ENCODE measurements at places on chromosomes 4 and X. TPM values are rescaled to one million over a fixed set of nuclear protein-coding genes. Genes with fewer than 3 reads are reported as not detected.

DNA sequence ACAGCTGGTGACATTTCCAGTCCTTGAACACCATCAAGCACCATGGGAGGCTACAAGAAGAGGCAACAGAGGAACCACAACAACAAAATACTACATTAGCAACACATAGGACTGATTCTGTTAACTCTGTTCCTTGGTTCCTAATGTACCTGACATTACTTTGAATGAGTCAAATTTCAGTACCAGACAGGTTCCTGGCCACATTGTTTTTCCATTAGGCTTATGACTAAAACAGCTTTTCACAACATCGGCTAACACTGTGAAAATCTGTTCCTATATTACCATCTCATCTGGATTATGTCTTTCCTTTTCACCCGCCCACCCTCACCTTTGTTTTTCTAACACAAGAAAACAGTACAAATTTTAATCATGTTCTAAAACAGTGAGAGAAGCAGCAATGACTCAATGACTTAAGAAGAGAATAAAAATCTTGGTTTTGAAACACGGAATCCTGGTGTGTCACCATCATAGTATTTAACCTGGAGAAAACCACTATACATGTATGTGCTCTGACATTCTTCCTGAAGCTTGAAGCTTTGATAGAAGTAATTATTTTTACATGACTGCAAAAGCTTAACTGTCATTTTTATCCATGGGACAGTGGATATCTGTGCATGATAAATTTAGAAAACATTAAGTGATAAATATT is 143.9 kb downstream of the SCFD2 start:
- H3K27me3 ChIP-seq = no peaks in the 10 kb centered on the region
- H3K36me3 ChIP-seq = no peaks in the 10 kb centered on the region
- no peak overlapping the region for H3K27ac ChIP-seq
- H3K4me3 ChIP-seq = no peak overlapping the region
- no peaks in the 10 kb centered on the region for H3K4me1 ChIP-seq

DNA sequence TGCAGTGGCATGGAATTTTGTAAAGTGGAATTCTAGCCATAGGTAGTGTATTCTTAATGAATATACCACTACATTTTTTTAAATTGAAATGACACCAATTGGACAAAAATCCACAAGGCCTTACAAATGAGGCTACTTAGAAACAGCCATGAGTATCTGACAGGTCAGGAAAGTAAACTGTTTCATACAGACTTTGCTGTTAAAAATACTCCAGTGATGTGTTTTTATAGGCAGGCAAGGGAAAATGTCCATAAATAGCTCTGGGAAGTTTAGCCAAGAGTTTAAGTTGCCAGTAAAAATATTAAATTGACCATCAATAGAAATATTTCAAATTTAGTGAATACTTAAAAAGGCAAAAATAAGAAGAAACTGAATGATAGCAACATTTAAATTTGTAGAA is 41.8 kb upstream of the PDLIM5 start:
- DNase-seq = no peak
- no peak overlapping the region for H3K27ac ChIP-seq
- H3K4me1 ChIP-seq = peaks cover 11% of the 10 kb centered on the region
- H3K36me3 ChIP-seq = no peaks in the 10 kb centered on the region

Gene CABS1
- not detected for total RNA-seq

GRCh38 chr4:16461362-16461761 is 235.1 kb upstream of the TAPT1 start:
- no peak for DNase-seq
- no peak overlapping the region for H3K27ac ChIP-seq
- H3K27me3 ChIP-seq = no peaks in the 10 kb centered on the region
- H3K4me1 ChIP-seq = no peaks in the 10 kb centered on the region

Gene NOX1
- 1.4 TPM for total RNA-seq

GRCh38 chrX:11461201-11462001 is 168.2 kb downstream of the AMELX start:
- H3K4me1 ChIP-seq = no peaks in the 10 kb centered on the region
- H3K27ac ChIP-seq = peak overlapping the region; percentile 18
- DNase-seq = no peak
- H3K27me3 ChIP-seq = no peaks in the 10 kb centered on the region
- no peaks in the 10 kb centered on the region for H3K36me3 ChIP-seq

DNA sequence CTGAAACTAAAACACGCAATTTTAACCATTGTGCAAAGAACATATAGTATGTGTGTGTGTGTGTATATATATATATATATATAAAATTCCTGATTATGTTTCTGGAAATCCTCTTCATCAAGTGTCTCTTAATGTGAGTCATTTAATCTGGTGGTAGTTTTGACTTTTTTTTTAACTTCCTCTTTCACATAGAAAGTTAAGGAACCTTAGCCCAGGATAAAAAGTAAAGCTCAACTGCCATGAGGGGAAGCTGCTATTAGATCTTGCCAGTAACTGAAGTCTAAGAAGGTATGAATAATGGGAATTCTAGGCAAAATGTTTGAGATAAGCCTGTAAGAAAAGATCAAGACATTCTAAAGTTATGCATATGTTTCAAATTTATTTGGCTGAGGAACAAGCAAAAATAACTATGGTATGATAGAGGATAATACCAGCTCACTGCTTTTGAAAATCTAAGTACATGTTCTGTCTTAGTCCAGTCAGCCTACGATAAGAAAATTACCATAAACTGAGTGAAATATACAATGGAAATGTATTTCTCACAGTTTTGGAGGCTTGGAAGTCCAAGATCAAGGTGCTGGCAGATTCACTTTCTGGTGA is 757.0 kb downstream of the TRAM1L1 start:
- no peak overlapping the region for H3K4me3 ChIP-seq
- no peaks in the 10 kb centered on the region for H3K27me3 ChIP-seq
- no peaks in the 10 kb centered on the region for H3K36me3 ChIP-seq
- no peak overlapping the region for H3K27ac ChIP-seq
- H3K4me1 ChIP-seq = no peaks in the 10 kb centered on the region
- no peak for DNase-seq

Gene FAM120C
- 8.5 TPM for total RNA-seq

Gene DCK
- total RNA-seq = 19.6 TPM

DNA sequence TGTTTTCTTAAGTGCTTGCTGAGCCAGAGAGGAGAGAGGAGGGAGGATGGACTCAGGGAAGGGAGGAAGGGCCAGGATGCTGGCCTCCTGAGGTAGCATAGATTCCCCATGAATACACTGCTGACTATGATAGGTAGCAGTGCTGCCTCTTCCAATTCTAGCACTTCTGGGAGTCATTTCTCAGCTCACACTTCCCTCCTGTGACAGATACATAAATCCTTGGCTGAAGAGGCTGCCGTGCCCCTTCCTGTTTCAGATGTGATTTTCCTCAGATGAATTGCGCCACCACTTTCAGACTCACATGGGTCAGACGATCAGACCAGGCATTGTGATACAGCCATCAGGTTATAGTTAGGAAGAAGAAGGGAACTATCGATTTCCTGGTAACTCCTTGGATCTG is 22.4 kb downstream of the TSC22D3 start:
- H3K4me3 ChIP-seq = no peak overlapping the region
- H3K27ac ChIP-seq = no peak overlapping the region
- no peak for DNase-seq
- no peaks in the 10 kb centered on the region for H3K27me3 ChIP-seq
- no peaks in the 10 kb centered on the region for H3K36me3 ChIP-seq

- H3K36me3 ChIP-seq = no peaks in the 10 kb centered on the region
- DNase-seq = no peak
- H3K27ac ChIP-seq = no peak overlapping the region
- no peaks in the 10 kb centered on the region for H3K27me3 ChIP-seq
- no peaks in the 10 kb centered on the region for H3K4me1 ChIP-seq
- H3K4me3 ChIP-seq = no peak overlapping the region
Measured at GRCh38 chr4:19677211-19677610, 574.5 kb upstream of the SLIT2 start.

- no peak for DNase-seq
- no peak overlapping the region for H3K27ac ChIP-seq
- no peaks in the 10 kb centered on the region for H3K27me3 ChIP-seq
- H3K4me3 ChIP-seq = no peak overlapping the region
- H3K36me3 ChIP-seq = no peaks in the 10 kb centered on the region
Measured at GRCh38 chrX:90040807-90041206, 119.1 kb downstream of the TGIF2LX start.

GRCh38 chr4:4443821-4444220 is 56.9 kb downstream of the NSG1 start:
- H3K27me3 ChIP-seq = no peaks in the 10 kb centered on the region
- no peak overlapping the region for H3K4me3 ChIP-seq
- no peak overlapping the region for H3K27ac ChIP-seq
- H3K4me1 ChIP-seq = no peaks in the 10 kb centered on the region

GRCh38 chr4:81049907-81050306 is 19.4 kb downstream of the BMP3 start:
- H3K36me3 ChIP-seq = no peaks in the 10 kb centered on the region
- H3K27ac ChIP-seq = no peak overlapping the region
- H3K27me3 ChIP-seq = peaks cover 5% of the 10 kb centered on the region
- no peak for DNase-seq
- H3K4me1 ChIP-seq = no peaks in the 10 kb centered on the region
- no peak overlapping the region for H3K4me3 ChIP-seq

- no peaks in the 10 kb centered on the region for H3K27me3 ChIP-seq
- peak overlapping the region; percentile 79 for H3K27ac ChIP-seq
- no peak for DNase-seq
- peaks cover 44% of the 10 kb centered on the region for H3K4me1 ChIP-seq
Measured at GRCh38 chr4:76982638-76983584, 33.4 kb downstream of the SEPTIN11 start.

DNA sequence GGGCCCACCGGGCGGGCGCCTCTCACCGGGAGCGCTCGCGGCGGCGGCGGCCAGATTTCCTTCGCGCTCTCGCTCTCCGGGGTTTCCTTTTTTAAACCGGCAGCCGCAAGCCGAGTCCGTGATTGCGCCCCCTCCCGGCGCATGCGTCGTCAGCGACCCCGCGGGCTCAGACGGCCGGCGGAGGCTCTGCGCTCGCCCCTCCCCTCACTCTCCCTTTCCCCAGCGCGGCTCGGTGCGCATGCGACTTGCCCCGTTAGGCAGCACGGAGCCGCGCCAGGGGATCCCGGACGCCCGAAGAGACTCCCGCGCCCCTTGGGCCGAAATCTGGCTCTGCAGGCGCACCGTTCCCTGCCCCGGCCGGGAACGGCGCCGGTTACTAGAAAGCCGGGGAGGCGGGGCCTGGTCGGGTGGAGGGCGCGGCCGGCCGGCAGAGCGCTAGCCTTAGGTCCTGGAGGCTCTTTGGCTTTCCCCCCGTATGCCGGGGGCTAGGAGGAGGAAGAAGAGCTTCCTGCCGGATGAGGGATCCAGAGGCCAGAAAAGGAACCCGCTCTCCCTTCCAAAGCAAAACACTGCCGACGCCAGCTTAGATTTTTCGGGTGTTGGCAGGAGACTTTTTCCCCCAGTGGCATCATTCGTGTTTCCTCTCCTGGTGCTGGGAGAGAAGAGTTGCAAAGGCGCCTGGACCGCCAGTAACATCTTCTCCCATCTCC is at the start of gene CLOCK:
CLOCK (minus strand) TSS at position 154 of the 710 bp plus-strand sequence. CDS start 64,124 bp downstream, outside the sequence.
- H3K36me3 ChIP-seq = no peaks in the 10 kb centered on the region
- H3K4me1 ChIP-seq = peaks cover 16% of the 10 kb centered on the region
- peak within 1 kb of the TSS; percentile 96 for H3K27ac ChIP-seq

- DNase-seq = no peak
- no peaks in the 10 kb centered on the region for H3K36me3 ChIP-seq
- no peak overlapping the region for H3K27ac ChIP-seq
Measured at GRCh38 chr4:60250657-60251056, 949.5 kb upstream of the ADGRL3 start.

GRCh38 chr4:83932750-83933391 is 397.0 kb downstream of the GPAT3 start:
- no peaks in the 10 kb centered on the region for H3K36me3 ChIP-seq
- H3K4me3 ChIP-seq = no peak overlapping the region
- no peaks in the 10 kb centered on the region for H3K27me3 ChIP-seq

Gene HMX1
- total RNA-seq = not detected

DNA sequence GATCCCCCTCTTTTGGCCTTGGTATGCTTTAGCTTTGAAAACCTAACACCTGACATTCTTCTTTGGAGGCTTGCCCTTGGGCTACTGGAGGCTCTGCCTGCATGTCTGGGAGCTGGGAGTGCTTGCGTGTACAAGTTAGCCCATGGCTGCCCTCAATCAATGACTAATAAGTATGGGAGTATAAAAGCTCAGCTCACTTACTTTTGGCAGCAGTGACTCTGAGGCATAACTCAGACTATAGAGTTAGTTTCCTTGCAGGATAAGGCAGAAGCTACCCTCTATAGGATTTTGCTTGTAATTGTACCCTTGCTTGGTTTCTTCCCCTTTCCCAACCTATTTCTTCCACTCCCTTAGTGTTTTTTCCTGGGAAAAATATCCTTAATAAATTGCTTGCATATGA is 247.9 kb downstream of the PPP1R2C start:
- H3K36me3 ChIP-seq = no peaks in the 10 kb centered on the region
- no peaks in the 10 kb centered on the region for H3K27me3 ChIP-seq
- no peak overlapping the region for H3K27ac ChIP-seq
- no peak overlapping the region for H3K4me3 ChIP-seq
- no peaks in the 10 kb centered on the region for H3K4me1 ChIP-seq

- H3K4me3 ChIP-seq = no peak overlapping the region
- no peak for DNase-seq
- no peak overlapping the region for H3K27ac ChIP-seq
- H3K36me3 ChIP-seq = no peaks in the 10 kb centered on the region
- no peaks in the 10 kb centered on the region for H3K27me3 ChIP-seq
Measured at GRCh38 chrX:36422368-36422767, 502.8 kb downstream of the CFAP47 start.

- H3K27me3 ChIP-seq = no peaks in the 10 kb centered on the region
- no peak overlapping the region for H3K27ac ChIP-seq
- H3K36me3 ChIP-seq = no peaks in the 10 kb centered on the region
- no peaks in the 10 kb centered on the region for H3K4me1 ChIP-seq
Measured at GRCh38 chrX:27966492-27966891, 14.8 kb downstream of the DCAF8L1 start.

DNA sequence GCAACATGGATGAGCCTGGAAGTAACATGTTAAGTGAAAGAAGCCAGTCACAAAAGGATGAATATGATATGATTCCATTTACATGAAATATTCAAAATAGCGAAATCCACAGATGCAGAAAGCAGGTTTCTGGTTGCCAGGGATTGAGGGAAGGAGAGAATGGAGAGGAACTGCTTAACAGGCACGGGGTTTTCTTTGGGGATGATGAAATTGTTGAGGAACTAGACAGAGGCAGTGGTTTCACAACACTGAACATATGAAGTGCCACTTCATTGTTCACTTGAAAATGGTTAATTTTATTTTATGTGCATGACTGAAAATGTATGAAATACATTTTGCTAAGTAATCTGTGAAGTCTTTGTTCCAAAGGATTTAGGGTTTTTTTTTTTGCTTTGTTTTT is 182.5 kb upstream of the TBL1X start:
- no peak overlapping the region for H3K27ac ChIP-seq
- no peaks in the 10 kb centered on the region for H3K27me3 ChIP-seq
- no peaks in the 10 kb centered on the region for H3K36me3 ChIP-seq
- DNase-seq = no peak
- no peak overlapping the region for H3K4me3 ChIP-seq

Gene CENPVL1
- not detected for total RNA-seq

Gene SHISA3
- not detected for total RNA-seq
